Kidney tubule cell (primary cell): ENCODE measurements at places on chromosomes 6 and 20.

GRCh38 chr6:163992701-163993100, 578.2 kb downstream of the QKI start:
- peak; percentile 39 for DNase-seq

GRCh38 chr6:64896939-64897338, 810.1 kb downstream of the EYS start:
- no peak for DNase-seq

DNA sequence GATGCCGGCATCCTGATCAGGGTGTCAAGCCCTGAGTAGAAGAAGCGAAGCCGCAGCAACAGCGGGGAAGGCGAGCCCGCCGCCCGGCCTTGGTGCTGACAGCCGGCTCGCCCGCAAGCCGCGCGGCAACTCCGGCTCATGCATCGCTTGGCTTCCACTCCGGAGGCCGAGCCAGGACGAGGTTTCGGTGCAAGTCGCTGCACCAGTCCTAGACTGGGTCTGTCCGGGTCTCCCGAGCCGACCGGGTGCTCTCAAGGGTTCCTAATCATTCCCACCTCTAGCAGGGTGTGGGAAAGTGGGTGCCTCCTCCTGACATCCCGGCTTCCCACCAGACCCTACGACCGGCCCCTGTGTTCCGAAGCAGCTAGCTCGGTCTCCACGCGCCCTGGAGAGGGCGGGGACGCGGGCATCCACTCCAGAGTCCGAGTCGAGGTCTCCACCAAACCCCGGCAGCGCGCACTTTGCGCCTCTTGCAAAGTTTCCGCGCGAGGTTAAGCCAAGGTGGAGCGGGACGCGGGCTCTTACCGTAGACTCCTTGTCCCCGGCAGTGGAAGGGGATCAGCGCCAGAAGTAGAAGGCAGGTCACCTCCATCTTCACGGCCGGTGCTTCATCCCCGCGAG, 1.4 kb downstream of the MDGA1 start:
- peak; percentile 36 for DNase-seq

DNA sequence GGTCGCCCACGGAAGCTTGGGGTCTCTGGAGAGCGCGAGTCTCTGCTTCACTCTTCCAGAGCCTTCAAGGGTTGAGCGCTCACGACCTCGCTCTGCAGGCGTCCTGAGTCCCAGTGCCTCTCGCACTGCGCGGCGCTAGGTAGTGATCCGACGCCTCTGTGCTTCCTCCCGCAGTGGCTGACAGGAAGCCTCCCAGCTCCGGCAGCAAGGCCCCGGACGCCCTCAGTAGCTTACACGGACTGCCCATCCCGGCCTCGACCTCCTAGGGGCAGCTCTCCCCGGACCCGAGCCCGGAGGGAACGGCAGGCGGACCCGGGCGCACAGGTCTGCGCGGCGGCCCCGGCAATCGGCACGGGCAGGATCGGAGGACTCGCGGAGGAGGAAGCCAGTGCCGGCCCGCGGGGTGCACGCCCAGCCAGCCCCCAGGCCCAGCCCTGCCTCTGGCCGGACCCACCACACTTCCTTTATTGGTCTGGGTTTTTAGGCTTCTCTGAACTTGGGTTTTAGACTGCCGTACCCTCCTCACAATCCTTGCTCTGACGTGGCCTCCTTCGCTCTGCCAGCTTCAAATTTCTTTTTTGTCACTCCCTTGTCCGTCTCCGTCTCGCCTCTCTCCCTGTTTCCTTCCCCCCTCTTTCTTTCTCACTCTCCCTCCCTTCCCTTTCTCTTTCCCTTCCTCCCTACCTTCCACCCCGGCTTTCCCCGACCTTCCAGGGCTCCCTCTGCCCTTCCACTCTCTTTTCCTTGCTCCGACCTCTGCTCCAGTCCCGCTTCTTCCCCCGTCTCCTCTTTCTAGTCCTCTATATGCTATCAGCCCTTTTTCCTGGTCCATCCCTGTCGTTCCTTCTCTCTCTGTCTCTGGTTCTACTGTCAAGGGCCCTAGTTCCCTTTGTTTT, 9.1 kb downstream of the PAX1 start:
- DNase-seq, result no peak

DNA sequence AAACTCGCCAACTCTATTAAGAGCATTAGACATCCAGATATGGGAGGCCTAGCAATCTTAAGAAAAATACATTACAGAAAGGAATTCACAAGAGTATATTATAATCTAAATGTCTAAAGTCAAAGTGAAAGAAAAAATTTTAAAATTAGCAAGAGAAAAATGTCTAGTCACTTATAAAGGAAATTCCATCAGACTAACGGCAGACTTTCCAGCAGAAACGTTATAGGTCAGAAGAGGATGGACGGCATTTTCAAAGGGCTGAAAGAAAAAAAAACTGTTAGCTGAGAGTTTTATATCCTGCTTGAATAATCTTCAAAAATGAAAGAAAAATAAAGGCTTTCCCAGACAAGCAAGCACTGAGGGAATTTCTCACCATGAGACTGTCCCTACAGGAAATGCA, 269.0 kb downstream of the HDGFL1 start:
- DNase-seq, result no peak

GRCh38 chr6:136609873-136610706, 59.9 kb upstream of the MAP7 start:
- peak; percentile 99 for DNase-seq

- no peak for DNase-seq
Measured at GRCh38 chr20:43748274-43748673, 21.5 kb upstream of the GTSF1L start.

GRCh38 chr20:25858495-25859425, 162.1 kb upstream of the ZNF337 start:
- no peak for DNase-seq

DNA sequence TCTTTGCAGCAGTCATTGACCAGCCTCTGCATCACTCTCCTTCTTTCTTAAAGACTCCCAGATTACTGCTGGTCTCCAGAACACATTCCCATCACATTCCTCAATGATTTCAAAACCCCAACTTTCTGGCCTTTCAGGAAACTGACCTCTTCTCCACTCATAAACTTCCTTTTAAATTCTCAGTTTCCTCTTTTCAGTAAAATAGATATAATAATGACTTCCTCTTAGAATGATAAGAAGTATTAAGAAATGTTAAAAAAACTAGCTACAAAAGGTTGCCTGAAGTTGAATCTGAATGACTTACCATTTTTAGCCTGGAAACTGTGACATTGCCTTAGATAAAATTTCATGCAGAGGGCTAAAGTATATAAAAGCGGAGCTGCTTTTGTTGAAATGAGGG, 239.3 kb downstream of the OGFRL1 start:
- DNase-seq, result no peak

GRCh38 chr20:33022694-33023438, 8.6 kb upstream of the BPIFB6 start:
- DNase-seq, result no peak

DNA sequence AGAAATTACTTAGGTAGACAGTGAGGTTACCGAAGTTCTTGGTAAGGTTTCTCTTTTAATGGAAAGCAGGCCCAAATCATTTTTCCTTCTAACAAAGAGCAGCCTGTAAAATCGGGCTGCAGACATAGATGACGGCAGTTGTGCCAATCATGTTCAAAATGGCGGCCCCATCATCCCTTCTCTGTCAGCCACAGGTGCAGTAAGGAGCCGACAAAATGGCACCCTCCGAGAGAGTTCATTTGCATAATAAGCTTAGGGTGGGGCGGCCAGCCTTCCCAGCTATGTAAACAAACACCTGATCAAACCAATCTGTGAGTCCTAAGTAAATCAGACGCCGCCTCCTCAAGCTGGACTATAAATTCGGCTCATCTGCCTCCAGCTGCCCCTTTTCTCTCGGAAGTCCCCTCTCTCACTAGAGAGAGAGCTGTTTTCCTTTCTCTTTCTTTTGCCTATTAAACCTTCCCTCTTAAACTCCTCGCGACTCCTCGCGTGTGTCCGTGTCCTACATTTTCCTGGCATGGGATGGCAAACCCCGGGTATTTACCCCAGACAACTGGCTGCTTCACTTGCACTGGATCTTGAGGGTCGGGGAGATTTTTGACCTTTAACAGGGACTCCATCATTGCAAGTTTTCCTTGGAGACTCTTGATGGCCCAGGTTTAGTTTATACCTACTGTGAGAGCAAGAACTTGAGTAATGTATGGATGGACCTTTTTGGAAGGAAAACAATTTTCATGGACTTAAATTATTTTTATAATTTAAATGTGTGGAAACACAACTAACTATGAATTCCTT, 8.9 kb upstream of the DDR1 start:
- no peak for DNase-seq

GRCh38 chr6:28212510-28213212, 12.4 kb upstream of the ZSCAN9 start:
- DNase-seq, result peak; percentile 91

GRCh38 chr6:163263196-163263595, 151.3 kb upstream of the QKI start:
- no peak for DNase-seq

DNA sequence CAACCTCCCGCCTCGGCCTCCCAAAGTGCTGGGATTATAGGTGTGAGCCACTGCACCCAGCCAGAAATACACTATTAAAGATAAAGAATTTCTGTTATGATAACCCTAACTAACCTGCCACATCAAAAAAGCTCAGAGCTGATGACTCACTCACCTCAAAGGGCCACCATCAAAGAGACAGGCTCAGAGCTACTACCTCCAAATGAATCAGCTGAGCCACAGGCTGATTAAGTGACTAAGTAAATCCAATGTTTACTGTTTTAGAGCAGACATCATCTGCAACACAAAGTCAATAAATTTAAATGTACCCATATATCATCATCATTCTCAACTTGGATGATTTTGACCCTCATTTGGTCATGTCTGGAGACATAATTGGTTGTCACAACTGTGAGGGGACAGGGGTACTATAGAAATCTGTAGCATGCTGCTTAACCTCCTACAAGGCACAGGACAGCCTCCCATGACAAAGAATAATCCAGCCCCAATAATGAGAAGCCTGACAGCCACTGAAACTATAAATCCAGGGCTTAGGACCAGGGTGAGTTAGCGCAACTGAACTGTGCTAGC, 106.5 kb downstream of the ATP9A start:
- peak; percentile 84 for DNase-seq

- DNase-seq, result peak; percentile 59
Measured at GRCh38 chr20:38863024-38863851, 57.7 kb downstream of the PPP1R16B start.

DNA sequence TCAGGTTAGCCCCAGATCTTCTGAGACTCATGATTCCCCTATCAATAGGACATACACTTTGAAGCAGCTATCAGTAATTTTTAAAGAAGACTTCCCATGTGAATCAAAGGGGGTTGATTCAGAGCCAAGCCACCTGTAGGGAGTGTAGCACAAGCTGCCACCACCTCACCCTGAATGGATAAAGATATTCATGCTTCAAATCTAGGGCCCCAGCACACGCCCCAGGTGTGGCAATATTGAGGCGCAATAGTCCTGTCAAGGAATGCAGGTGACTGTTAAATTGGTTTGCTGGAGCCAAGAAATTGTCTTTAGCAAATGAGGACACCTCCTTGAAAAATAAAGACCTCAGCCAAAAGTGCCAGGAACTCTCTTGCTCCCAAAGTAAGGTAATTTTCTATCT, 404.4 kb downstream of the MAFB start:
- no peak for DNase-seq

DNA sequence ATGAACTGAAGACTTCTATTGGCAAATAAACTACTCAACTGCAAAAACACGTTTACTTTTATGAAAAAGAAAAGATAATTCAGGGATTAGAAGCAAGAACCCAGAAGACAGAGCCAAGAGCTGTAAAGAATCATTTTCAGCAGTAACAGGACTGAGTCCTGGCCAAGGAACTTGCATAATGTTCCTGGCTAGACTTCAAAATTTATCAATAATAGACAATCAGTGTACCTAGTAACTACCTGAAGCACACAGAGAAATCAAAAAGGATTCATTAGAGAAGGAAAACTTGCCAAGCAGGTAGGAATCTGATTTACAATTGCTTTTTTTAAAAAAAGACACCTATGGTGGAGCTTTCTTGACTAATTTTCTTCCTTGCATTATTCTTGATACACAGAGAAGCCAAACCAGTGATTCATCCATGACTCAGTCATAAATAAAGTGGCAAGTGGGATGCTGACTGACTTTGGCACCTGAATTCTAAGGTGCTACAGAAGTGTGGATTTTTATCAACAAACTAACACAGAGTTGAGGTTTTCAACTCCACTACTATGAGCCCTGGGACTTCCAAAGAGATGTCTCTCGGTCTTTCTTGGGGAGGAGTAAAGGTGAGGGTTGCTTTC, 281.3 kb downstream of the BMP7 start:
- DNase-seq, result peak; percentile 48

- no peak for DNase-seq
Measured at GRCh38 chr6:90893400-90893799, 306.5 kb upstream of the MAP3K7 start.

DNA sequence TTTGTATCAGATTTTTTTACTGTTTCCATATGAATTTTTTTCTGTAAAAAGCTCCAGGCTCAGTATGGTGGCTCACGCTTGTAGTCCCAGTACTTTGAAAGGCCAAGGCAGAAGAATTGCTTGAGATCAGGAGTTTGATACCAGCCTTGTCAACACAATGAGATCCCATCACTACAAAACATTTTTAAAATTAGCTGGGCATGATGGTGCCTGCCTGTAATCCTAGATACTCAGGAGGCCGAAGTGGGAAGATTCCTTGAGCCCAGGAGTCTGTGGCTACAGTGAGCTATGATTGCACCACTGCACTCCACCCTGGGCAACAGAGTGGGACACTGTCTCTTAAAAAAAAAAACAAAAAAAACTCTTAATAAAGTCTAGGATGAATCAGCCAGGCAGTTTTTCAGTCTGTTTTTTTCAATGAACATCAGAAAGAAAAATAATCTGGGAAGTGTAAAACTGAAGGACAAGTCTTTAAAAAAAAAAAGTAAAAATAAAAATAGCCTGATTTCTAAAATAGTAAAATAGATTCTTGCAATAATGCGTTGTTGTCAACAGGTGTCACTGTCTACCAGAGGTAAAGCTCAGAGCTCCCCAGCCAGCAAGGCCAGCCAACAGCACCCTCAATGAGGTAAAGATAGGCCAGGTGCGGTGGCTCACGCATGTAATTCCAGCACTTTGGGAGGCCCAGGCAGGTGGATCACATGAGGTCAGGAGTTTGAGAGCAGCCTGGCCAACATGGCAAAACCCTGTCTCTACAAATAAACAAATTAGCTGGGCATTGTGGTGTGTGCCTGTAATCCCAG, 9.3 kb upstream of the ATG5 start:
- peak; percentile 70 for DNase-seq

DNA sequence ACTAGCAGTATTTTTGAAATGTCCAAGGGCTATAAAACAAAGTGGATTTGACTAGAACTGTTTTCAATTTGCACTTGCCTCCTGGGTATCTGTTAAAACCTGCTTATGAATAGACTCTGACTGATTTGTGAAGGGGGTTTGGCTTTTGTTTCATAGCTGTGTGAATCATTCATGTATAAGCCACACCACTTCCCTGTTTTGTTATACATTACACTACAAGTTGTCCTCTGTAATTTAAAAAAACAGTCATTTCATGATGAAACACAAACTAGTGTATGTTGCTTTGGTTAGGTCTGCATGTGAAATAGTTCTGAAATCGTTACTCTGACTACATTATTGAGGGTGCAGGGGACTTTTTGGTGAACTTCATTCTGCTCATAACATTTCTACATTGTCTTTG, 121.7 kb downstream of the NKAIN2 start:
- DNase-seq, result peak; percentile 79

- peak; percentile 46 for DNase-seq
Measured at GRCh38 chr6:127118298-127119101, at the start of gene RSPO3. Gene RSPO3 (plus strand): TSS chr6:127118671. CDS start chr6:127119193, 522 bp downstream.
